Activated CD4-positive, alpha-beta memory T cell treated with anti-CD3 and anti-CD28 coated beads, Interleukin-2, amount 10 ng/mL, durations not matched to agents 7 days and 5 days (primary cell): ENCODE measurements at places on chromosomes 7 and 10. TPM values are rescaled to one million over a fixed set of nuclear protein-coding genes. Genes with fewer than 3 reads are reported as not detected.

- DNase-seq, result peak; percentile 9
Observed at GRCh38 chr10:133464582-133465031, 10.9 kb downstream of the SCART1 start.

SLC13A1 gene
- total RNA-seq, result not detected

POLR2J2 gene
- total RNA-seq, result 8.8 TPM

MRLN gene
- total RNA-seq, result not detected

DPYSL4 gene
- 6.7 TPM for total RNA-seq

PIK3CG gene
- 49.6 TPM for total RNA-seq

GRCh38 chr10:49356944-49357343 is 38.9 kb downstream of the DRGX start:
- DNase-seq, result no peak

C10orf143 gene
- total RNA-seq, result 2.5 TPM

DNA sequence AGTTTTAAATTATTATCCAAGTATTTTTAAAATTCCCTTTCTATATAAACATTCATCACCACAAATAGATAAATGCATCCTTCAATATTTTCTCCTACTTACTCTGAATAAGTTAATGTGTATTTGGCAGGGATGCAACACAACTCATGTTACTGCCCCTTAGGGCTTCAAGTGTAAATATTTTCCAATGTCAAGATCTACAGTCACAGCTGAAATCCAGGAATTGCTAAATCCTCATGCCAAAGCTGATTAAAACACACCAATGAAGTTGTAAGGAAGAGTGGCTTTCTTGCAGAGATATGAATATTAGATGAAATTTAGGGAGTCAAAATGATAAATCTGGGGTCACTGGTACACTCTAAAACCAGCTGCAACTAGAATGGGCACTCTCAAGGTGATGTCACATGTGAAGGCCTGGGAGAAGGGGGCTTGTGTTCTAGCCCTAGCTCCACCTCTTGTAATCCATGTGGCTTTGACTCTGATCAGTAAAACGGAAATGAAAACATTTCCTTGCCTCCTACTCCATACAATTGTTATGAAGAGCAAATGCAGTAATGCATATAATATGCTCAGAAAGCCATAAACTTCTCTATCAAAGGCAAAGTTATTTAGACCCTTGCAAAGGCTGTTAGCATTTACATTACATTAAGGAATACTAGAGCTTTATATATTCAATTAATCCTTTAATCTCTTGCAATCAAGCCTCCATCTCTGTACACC is 228.1 kb upstream of the NFE2L3 start:
- no peak for DNase-seq

HGF gene
- total RNA-seq, result not detected

AOC1 gene
- total RNA-seq, result not detected

DENND11 gene
- 24.9 TPM for total RNA-seq

GRCh38 chr7:696812-697551 is 29.5 kb upstream of the DNAAF5 start:
- DNase-seq, result no peak

GRCh38 chr10:99742701-99743100 is 10.7 kb downstream of the CUTC start:
- DNase-seq, result no peak

CNPY1 gene
- total RNA-seq, result not detected

CHST3 gene
- total RNA-seq, result 0.03 TPM

SPDYE5 gene
- total RNA-seq, result not detected

- DNase-seq, result no peak
Observed at GRCh38 chr7:34123316-34123715, 218.0 kb downstream of the BMPER start.

DNA sequence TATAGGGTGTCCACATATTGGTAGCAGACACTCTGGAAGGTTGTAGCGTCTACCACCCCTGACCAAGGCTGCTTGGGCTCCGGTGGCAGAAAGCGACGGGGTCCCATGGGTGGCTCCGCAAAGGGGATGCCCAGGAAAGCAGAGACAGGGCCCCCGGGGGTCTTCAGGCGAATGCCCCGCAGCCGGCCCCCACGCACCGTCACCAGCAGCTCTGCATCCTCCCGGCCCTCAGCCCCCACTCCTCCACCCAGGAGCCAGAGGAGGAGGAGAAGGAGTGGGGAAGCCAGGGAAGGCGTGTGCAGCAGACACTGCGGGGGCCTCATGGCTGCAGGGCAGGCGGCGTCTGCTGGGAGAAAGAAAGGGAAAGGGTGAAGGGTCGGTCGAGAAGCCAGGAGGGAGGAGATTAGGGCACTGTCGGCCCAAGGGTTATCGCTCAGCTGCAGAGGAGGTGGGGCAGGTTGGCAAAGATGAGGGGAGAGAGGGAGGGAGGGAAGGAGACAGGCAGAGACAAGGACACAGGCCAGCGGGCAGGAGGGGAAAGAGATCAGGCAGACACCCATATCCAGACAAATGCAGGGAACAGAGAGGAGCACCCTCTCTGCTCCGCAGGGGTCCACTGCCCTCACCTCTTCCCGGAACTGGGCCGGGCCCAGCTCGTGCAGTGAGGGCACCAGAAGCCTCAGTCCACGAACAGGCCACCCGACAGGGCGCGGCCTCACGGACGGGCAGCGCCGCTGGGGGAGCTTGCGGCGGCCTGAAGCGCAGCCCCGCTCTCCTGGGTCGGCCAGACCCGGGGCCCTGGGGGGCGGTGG is 1.6 kb downstream of the ACHE start:
- no peak for DNase-seq

DNA sequence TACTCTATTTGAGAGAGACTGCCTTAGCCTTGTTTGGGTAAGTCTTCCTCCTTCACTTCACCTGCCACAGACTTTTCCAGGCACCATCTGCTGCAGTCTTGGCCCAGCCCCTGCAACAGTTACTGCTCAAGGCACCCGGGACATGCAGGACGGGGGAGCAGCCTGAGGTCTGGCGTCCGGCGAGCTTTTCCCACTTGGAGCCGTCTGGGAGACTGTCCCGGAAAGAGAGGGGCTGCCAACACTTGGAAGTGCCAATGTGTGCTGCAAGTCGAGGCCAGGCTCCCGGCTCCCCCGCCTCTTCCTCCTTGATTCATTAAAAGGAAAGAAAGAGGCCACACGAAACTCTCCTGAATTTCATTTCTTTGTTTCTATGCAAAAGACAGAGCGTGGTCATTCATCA is 13.7 kb downstream of the HTRA1 start:
- DNase-seq, result no peak

GRCh38 chr7:23538301-23538700 is 6.5 kb upstream of the TRA2A start:
- no peak for DNase-seq

- no peak for DNase-seq
Observed at GRCh38 chr7:2004841-2005725, 227.7 kb downstream of the MAD1L1 start.

- no peak for DNase-seq
Observed at GRCh38 chr10:132280646-132281074, 27.1 kb downstream of the STK32C start.

DNA sequence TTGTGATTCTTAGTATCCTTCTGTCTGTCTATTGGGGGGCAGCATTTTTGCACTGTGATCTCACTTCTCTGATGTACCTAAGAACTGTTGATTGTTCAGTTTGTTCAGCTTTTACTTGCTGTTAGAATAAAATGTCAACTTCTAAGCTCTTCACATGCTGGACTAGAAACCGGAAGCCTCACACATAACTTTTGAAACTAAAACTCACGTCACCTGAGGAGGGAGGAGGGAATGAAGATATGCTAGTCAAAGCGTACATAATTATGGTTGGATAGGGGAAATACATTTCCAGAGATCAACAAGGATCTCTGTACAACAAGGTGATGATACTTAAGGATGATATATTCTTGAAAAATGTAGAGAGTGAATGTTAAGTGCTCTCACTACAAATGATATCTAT is 609.7 kb downstream of the INHBA start:
- no peak for DNase-seq

DNA sequence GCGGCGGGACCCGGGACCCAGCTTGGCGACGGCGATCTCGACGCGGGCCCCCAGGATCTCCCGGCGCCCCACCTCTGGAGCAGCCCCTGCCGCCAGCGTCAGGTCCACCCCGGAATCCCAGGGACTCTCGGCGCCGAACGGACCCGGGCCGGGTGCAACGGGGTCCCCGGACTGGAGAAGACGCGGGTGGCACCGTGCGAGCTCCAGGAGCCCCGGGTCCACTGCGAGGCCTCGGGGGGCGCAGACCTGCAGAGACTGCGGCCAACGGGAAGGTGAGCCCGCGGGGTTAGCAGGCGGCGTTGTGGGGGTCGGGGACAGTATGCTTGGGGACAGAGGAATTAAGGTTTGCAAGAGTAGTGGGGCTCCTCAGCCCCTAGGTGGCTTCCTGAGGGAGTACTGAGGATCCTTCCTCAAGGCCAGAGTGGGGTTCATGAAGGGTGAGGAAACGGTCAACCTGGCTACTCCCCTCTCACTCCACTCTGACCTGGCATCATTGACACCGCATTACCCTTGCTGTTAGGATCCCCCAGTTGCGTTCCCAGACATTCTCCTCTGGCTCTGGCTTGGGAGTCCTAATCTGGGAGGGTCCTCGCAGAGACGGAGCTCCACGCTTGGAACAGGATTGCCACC is 353 bp downstream of the EPHB6 start:
- no peak for DNase-seq

RALA gene
- 29.6 TPM for total RNA-seq

FFAR4 gene
- not detected for total RNA-seq

DNA sequence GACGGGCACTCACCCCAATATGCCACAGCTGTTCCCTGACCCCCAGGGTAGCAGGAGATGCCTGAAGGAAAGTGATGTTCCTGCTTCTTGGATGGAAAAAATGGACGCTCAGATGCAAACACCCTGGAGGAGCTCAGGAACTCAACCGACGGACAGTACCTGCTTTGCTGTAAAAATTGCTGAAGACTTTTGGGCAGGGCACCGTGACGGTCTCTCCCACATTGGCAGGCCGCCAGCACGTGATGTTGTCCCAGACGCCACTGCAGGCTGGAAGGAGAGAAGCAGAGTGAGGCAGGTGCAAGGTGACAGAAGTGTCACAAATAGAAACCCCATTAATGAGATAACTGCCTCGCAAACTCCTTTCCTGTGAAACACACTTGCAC is 35.0 kb downstream of the VIPR2 start:
- no peak for DNase-seq

LRRC61 gene
- total RNA-seq, result 23.1 TPM

OR2A5 gene
- not detected for total RNA-seq

GRCh38 chr10:45201271-45201670 is 114.1 kb downstream of the OR13A1 start:
- no peak for DNase-seq

- no peak for DNase-seq
Observed at GRCh38 chr10:82221601-82222149, 346.7 kb downstream of the NRG3 start.

- DNase-seq, result no peak
Observed at GRCh38 chr7:26510231-26510957, 218.7 kb downstream of the SNX10 start.

DNA sequence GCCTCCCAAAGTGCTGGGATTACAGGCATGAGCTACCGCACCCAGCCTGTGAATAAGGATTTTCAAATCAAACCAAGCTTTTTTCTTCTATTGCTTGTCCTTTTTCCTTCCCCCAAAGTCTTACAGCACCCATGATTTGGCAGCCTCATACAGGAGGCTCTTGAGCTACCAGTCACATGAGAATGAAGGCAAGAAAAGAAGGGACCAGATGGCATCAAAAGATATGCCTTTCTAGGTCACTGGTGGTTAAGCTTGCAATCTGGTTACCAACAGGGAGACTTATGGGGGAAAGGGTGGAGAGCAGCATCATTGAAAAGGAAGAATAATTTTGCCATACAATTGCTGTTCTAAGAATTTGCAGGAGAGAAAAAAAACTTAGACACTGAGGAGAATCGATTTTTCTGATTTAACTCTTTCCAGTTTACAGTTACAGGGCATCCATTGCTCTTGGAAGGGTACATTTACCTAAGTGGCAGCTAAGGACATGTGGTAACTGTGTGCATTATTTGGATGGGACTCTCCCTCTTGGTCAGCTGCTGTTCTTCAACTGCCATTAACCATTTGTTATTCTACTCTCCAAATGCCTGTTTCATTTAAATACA is 29.5 kb downstream of the SMNDC1 start:
- no peak for DNase-seq

DNA sequence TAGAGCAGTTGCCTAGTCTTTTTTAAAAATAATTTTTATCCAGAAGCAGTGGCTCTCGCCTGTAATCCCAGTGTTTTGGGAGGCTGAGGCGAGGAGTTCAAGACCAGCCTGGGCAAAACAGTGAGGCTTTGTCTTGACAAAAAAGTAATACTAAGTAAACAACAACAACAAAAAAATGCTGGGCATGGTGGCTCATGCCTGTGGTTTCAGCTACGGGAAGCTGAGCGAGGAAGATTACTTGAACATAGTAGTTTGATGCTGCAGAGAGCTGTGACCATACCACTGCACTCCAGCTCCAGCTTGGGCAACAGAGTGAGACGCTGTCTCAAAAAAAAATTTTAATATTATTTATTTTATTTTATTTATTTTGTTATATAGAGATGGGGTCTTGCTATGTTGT is 31.3 kb upstream of the TPST1 start:
- DNase-seq, result no peak

DNA sequence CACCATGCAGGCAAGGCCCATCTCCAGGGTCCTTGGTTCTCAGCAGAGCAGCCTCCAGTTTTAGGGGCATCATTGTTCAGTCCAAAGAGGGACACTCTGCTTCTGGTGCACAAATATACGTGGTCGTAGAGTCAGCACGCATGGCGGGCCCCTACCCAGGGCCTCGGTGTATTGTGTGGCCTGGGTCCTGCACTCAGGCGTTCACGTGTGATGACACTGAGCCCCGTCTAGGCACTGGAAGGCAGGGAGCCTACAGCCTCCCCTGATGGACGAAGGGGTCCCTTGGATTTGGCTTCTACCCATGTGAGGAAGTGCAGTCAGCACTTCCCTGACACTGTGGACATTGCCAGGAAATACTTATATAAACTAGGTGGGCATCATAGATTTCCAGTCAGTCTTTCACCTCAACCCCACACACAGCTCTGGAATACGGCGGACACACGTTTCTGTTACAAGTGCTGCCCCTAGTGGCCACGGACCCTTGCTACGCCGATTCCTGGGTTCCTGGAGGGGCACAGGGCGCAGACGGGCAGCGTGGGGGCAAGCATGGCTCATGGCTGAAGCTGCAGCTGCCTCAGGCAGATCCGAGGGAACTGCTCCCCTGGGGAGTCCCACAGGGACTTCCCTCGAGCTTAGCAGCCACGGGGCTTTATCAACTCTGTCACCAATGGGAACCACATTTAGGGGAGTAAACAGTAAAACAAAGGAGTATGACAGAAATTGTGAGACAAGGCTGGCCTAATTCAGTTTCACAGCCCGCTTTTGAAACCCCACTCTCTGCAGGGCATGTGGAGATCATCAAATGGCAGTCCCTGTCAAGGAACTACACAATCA is 25.4 kb downstream of the AIFM2 start:
- no peak for DNase-seq
